ENCODE measurements at places on chromosomes 13 and 19.

GRCh38 chr13:28137596-28137995 lies 749 bp upstream of the PAN3 start:
- DNase-seq: no peak

- DNase-seq: no peak
Observed at GRCh38 chr19:18742838-18743783, 48.0 kb downstream of the COMP start.

DNA sequence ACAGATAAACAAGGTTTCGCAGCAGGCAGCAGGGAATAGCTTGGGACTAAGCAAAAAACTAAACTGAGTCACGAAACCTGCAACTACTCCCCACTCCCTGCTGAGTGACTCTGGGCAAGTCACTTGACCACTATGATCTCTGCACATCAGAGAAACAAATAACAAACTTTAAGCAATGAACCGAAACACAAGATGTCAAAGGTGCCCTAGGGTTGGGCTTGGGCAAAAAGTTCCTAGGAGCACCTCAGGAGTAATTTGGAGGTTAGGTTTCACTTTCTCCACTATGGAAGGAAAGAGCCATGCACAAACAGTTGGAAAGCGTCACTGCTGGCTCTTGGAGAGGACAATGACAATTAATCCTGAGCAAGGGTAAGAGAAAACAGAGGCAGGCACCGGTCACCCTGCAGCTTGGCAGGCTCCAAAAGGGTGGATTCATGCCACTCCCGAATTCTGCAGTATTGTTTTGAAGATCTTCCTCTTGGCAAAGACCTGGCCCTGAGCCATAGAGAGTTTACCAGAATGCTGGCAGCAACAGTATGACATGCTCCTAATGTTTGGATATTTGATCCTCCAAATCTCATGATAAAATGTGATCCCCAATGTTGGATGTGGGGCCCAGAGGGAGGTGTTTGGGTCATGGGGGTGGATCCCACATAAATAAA lies 60.3 kb downstream of the CRYL1 start:
- no peak for DNase-seq

GRCh38 chr13:52983836-52984235 lies 44.8 kb upstream of the OLFM4 start:
- DNase-seq: no peak

All from stimulated activated CD4-positive, alpha-beta T cell treated with anti-CD3 and anti-CD28 coated beads, Interleukin-12 subunit alpha, Interleukin-12 subunit beta, amount 100 ng/mL, for 48 hours (primary cell).